ENCODE measurements at places on chromosomes 4 and X.

DNA sequence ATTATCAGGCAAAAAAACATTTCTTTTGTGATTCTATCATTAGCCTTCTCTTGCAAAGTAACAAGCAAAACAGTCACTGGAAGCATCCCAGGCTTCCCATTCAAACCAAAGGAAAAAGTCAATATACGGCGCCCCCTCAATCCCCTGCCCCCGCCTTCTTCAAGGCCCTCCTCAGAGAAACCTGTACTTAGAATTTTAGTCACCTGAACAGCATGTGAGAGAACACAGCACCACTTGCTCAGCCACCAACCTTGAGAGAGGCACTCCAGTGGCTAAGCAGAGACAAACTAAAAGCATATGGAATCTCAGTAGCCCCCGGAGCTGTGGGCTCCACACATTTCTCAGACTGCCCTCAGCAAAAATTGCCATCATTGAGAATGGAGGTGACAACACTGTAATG is 25.2 kb downstream of the LEF1 start:
- DNase-seq: no peak

DNA sequence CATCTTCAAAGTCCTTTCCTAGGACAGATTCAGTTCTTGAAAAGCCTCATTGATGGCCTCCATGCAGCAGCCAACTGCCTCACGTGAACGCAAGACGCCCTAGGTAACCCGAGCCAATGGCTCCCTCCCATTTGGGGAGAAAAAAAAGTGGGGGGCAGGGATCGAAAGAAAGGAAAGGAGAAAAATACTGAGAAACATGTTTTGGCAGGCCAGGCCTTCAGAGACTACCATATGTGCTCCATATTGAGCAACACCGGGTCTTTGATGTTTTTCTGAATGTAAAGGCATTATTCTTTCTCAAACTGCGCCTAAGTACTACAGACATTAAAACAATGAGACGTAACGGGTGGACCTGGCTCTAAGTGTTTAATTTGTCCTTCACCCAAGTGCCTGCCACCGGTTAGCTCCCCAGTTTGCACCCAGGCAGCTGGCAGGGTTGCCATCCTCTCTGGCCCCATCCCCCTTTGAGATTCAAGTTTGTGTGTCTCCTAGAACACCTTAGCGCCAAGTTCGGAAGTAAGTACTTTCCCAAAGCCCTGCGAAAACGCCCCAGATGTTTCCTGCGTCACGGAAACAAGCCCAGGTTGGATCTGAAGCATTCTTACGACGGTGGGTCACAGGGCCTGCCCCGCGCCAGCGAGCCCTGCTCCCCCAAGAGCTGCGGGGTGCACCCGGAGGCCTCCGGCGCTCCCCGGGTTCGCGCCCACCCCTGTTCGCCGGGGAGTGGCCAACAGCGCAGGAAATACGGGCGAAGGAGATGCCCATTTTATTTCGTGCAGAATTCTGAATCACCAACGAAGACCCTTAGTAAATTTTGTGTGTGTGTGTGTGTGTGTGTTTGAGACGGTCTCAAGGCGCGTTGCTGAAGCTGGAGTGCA is 30.1 kb downstream of the HAND2 start:
- no peak for DNase-seq

GRCh38 chr4:38123555-38123954 is 163.4 kb downstream of the PTTG2 start:
- no peak for DNase-seq

DNA sequence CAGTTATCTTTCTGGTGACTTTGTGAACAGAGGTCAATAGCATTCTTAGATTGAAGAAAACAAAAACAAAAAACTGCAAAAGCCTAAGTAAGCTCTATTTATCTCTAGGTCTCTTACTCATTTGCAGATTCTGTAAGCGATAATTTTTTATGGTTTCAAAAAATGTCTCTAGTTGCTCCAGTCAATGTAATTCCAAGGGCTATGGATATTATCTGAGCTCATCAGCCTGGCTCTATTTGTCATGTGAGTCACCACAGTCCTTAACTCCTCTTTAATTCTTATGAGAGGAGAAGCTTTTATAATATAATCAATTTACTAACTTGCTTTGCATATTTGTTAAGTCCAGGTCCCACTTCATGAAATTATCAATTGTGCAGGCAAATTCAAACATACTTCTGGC is 79.1 kb downstream of the NPFFR2 start:
- DNase-seq: no peak

- DNase-seq: no peak
Observed at GRCh38 chr4:74362347-74362746, 2.6 kb upstream of the EREG start.

DNA sequence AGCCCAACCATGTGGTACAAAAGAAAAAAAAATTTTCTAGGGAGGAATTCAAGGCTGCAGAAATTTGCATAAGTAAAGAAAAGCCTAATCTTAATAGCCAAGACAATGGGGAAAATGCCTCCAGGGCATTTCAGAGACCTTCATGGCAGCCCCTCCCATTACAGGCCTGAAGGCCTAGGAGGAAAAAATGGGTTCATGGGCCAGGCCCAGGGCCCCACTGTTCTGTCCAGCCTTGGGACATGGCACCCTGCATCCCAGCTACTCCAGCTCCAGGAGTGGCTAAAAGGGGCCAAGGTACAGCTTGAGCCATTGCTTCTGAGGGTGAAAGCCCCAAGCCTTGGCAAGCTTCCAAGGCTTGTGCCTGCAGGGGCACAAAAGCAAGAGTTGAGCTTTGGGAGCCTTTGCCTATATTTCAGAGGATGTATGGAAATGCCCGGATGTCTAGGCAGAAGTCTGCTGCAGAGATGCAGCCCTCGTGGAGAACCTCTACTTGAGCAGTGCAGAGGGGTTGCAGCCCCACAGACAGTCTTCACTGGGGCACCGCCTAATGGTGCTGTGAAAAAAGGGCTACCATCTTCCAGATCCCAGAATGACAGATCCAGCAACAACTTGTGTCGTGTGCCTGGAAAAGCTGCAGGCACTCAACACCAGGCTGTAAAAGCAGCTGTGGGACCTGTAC is 111.0 kb downstream of the ANXA10 start:
- no peak for DNase-seq

DNA sequence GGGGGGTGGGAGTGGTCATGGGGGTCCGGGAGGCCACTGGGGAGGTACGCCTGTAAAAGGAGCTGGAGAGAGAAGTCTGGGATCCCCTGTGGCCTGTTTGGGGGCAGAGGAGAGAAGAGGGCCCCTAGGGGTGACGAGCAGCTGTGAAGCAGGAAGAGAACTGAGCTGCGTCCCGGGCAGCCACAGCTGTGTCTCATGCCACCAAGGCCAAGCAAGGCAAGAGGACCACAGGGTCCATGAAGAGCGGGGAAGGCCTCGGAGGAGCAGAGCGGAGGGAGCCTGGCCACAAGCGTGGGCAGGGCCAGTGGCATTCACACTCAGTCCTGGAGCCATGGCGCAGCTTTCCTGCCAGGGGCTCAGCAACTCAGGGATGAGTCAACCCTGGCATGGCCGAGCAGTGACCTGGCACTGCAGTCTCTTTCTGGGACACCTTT is 13.6 kb upstream of the NAT8L start:
- DNase-seq: no peak

Data from activated CD8-positive, alpha-beta memory T cell treated with anti-CD3 and anti-CD28 coated beads for 4 hours (primary cell).